Activated CD4-positive, alpha-beta T cell treated with anti-CD3 and anti-CD28 coated beads, Interleukin-2, amount 10 ng/mL, durations not matched to agents 24 days and 14 days (primary cell): ENCODE measurements at places on chromosomes 1 and 21. TPM values are rescaled to one million over a fixed set of nuclear protein-coding genes. Genes with fewer than 3 reads are reported as not detected.
A peak's percentile ranks its signal among the peaks of the same experiment; 100 is the strongest.

Gene KDM1A
- 86.6 and 91.2 TPM in 2 replicates for total RNA-seq

Gene KIAA1614
- 0.16 and 0.26 TPM in 2 replicates for total RNA-seq

- DNase-seq, result no peak
These were observed 26.5 kb downstream of the LRRC38 start for GRCh38 chr1:13487143-13487868.

GRCh38 chr1:226891346-226891745 lies 20.9 kb downstream of the PSEN2 start:
- no peak for DNase-seq

Gene FCRL4
- total RNA-seq, result not detected in 2 replicates

Gene MYOG
- not detected in 2 replicates for total RNA-seq

DNA sequence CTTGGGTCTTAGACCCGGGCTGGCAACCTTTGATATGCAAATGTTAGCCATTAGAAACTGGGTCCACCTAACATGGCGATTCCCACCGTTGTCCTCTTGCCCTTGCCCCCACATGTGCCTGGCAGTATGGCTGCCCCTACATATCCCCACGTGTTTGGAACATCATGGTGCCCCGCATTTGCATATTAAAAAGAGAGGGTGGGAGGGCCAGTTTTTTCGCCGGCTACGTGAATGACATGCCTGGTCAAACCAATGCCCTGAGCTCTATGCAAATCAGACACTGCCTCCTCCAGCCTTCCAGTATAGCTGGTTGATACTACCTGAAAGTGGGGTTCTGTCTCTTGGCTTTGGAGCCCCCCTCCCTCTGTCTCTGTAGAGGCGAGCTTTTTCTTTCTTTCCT lies 133.0 kb downstream of the CDC42BPA start:
- no peak for DNase-seq

- DNase-seq, result no peak
These were observed 486.3 kb downstream of the TTLL7 start for GRCh38 chr1:83512373-83513193.

GRCh38 chr1:244322791-244323521 lies 128.8 kb downstream of the ADSS2 start:
- peak; percentile 87 for DNase-seq

Gene GPR153
- total RNA-seq, result 1.3 and 1.7 TPM in 2 replicates

DNA sequence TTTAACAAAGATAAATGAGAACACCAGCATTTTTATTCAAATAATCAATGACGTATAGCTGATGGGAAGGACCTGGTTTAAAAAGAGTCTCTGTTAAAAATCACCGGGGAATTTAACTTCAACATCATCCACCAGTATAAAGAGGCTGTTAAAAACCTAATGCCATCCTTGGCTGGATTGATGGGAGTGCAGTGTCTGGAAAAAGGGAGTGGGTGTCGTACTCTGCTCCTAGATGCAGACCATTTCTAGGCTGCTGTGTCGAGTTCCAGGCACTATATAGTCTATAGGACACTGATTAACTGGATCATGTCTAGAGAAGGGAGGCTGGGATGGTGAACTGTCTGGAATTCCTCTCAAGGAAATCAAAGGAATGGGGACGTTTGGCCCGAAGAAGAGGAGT lies 36.1 kb downstream of the DDX20 start:
- DNase-seq, result no peak

- peak; percentile 64 for DNase-seq
These were observed 1.2 kb downstream of the LORICRIN start for GRCh38 chr1:153260585-153261280.

DNA sequence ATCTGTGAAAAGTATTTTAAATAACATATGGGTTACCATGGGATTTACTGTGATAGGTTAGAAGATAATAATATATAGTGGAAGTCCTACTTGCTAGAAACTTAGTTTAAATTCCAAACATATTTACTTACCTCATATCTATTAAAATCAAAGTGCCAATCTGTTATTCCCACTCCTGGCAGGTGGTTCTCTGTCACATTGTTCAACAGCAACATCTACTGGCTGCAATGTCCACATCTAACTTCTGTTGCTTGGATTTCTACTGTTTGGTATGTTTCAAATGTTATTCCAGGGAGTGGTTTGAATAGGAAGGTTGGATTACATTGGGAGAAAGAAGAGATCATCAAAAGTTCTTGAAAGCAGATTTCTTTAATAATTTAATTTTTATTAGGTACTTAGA lies 122.5 kb upstream of the NCAM2 start:
- no peak for DNase-seq

GRCh38 chr1:241627453-241628259 lies 12.5 kb downstream of the CHML start:
- peak; percentile 85 for DNase-seq

Gene SPATA45
- not detected in 2 replicates for total RNA-seq

DNA sequence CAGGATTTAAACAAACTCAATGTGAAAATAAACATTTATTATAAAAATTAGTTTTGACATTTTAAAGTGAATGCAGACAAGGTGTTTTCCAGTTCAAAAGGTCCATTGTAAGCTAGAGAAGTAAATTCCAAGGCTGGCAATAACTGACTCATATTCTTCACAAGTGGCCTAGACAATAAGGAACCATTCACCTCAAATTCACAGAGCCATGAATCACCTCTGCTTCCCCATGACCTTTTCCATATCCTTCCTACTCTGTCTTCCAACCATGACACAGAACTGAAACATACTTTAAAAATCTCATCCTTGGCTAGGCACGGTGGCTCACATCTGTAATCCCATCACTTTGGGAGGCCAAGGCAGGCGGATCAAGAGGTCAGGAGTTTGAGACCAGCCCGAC lies 24.8 kb downstream of the F11R start:
- no peak for DNase-seq

- peak; percentile 86 for DNase-seq
These were observed 4.5 kb downstream of the DLGAP3 start for GRCh38 chr1:34924759-34925555.
